ENCODE measurements at places on chromosomes 7 and 10. TPM values are rescaled to one million over a fixed set of nuclear protein-coding genes. Genes with fewer than 3 reads are reported as not detected.

The OPTN gene
- total RNA-seq: 51.3 TPM

DNA sequence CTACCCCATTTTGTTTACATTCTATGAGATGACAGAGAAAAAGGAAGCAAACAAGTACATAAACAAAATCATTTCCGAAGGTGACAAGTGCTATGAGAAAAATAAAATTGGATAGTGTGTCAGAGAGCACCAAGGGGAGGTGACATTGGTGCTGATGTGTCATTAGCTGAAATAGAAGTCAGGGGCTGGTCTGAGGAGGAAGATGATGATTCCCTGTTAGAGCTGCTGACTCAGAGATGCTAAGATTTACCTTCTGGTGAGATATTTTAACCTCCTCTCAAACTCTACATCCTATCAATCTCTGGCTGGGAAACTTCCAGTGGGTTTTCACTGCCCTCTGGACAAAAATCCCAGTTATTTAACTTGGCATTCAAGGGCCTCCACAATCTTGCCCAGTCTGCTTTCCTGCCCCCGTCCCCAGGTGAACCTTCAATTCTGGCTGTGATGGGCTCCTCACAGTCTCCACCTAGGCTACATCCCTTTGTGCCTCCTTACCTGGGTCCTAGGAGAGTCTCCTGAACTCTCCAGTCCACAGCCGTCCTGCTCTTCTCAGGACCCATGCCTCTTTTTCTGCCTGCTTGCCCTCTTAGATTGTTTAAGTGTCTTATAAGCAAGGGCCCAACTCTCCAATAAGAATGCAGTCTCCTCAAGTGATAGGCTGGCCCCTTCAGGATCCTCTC lies 26.6 kb downstream of the DUSP5 start:
- no peak for DNase-seq

DNA sequence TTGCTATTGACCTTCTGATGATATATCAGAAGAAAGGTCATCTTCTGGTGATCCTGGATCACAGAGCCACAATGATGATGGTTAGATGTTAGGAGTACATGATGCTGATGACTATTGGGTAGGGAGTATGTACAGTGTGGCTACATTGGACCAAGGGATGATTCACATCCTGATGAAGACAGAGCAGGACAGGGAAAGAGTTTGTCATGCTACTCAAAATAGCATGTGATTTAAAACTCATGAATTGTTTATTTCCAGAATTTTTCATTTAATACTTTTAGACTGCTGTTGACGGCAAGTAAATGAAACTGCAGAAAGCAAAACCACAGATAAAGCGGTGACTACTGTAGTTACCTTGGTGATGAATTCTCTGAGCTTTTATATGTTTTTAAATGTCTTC lies 397.3 kb downstream of the PPP1R3A start:
- DNase-seq: no peak

DNA sequence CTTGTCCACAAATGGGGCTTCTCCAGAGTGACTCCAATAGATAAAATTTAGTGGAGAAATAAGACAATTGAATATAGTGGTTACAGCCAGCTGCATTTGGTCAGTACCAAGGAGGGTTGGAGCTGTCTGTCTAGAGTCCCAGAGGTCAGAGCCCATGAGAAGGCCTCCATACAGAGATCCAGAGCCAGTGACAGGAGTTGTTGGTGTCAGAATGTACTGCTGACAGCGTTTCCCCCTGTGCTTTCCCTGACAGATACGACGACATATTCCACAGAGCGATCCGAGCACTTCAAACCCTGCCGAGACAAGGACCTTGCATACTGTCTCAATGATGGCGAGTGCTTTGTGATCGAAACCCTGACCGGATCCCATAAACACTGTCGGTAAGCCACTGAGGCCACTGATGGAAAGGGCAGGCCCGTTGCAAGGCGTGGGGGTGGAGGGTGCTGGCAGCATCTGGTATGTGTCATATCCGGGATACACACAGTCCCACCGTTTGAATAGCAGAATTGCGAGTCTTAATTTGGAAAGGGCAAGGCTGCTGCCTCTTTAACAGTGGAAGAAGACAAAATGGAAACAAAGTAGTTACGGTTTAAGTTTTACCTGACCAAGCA lies 483.6 kb downstream of the NRG3 start:
- DNase-seq: peak; percentile 7

DNA sequence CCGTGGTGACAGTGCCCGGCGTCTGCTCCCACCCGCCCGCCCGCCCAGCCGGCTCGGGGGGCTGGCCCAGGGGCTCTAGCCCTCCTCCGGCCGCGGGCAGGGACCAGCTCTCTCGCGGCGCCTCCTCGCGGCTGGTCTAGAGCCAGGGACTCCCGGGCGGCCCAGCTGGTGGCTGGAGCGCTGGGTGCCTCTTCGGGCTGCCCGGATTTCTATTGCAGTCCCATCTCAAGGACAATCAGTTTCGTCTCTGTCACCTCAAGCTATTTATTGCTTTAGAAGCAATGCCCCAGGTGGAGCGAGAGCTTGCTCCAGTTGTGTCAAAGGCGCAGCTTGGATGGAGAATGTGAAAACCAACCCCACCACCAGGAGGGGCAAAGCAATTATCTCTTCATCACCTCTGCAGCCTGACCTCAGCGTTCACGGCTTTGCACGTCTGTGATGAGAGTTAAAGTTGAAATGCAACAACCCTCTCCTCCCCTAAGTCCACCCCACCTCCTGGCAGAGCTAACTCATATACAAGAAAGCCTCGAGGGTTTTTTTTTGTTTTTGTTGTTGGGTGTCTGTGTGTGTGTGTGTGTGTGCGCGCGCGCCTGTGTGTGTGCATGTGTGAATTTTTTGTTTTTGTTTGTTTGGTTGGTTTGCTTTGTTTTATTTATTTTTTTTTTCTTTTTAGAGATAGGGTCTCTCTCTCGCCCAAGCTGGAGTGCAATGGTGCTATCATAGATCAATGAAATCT lies at the start of gene ITGA8:
Gene ITGA8 (minus strand): TSS at position 24 of the 736 bp plus-strand sequence. CDS start 151 bp downstream, outside the sequence.
- peak; percentile 79 for DNase-seq

GRCh38 chr10:47348138-47348651 lies at the start of gene RBP3:
Gene RBP3, plus strand, starts transcription at chr10:47348363. Its CDS starts 122 bp downstream, at chr10:47348485.
- no peak for DNase-seq

GRCh38 chr7:18037609-18038008 lies 10.0 kb upstream of the PRPS1L1 start:
- no peak for DNase-seq

All from left lung (tissue), 14 donors.